ENCODE measurements at places on chromosomes 6 and 20.
A peak's percentile ranks its signal among the peaks of the same experiment; 100 is the strongest.

DNA sequence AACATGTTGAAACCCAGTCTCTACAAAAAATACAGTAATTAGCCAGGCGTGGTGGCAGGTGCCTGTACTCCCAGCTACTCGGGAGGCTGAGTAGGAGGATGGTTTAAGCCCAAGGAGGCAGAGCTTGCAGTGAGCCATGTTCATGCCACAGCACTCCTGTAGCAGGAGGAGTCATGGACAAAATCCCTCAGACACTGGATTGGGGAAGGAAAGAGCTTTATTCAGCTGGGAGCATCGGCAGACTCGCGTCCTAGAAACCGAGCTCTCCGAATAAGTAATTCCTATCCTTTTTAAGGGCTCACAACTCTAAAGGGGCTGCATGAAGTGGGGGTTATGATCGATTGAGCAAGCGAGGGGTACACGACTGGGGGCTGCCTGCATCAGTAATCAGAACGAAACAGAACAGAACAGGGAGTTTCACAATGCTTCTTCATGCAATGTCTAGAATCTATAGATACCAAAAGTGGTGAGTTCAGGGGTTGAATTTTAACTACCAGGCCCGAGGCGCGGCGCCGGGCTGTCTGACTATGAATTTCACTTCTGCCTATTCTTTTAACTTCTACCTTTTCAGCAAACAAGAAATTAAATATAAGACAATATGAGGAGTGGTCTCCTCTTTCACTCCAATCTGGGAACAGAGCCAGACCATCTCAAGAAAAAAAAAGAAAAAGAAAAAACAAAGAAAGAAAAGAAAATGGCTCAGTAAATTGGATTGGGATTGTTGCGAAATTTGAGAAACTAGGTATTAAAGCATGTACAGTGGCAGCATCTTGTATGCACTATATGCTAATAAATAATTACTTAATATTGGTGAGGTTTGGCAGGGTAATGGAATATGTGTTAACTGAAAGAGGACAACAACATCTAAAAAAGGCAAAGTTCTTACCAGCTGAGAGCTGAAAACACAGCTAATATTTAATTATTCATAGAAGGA lies 23.6 kb downstream of the HMGN4 start:
- DNase-seq, result no peak

GRCh38 chr6:111837007-111837406 lies 36.2 kb downstream of the FYN start:
- DNase-seq, result no peak

DNA sequence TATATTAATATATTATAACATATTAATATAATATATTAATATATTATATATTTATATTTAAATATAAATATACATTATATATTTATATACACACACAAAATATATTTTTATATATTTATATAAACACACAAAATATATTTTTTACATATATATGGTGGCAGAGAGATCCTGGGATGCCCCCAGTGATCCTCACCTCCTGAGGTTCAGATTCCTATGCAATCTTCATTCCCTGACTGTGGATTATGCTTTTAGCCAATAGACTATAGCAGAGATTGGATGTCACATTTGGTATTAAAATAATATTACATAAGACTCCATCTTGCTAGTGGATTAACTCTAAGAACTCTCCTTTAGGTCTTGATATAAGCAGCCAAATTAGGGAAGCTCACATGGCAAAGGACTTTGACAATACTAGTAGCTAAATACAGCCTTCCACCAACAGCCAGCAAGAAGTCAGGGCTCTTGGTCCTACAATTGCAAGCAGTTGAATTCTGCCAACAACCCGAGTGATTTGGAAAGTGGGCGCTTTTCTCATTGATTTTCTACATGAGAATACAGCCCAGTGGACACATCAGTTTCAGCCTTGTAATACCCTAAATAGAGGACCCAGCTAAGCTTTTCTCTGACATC lies 681.0 kb downstream of the C6orf118 start:
- no peak for DNase-seq

DNA sequence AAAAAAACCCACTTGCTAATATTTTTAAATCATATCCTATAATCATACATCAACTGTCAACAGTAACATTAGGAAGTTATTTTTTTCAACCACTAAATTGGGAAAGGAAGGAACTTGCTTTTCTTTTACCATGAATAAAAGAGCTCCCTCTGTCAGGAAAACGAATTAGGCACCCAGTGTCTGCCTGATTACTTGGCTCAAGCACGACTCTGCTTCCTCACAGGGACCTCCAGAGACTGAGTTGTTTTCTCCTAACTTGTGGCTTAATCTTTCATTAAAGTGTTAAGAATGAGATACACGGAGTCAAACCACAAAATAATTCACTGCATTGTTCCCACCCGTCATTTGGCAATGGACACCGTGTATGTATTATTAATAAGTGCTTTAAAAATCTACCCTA lies 1405.1 kb upstream of the EYS start:
- no peak for DNase-seq

GRCh38 chr6:127864701-127865100 lies 36.2 kb downstream of the THEMIS start:
- DNase-seq, result no peak

DNA sequence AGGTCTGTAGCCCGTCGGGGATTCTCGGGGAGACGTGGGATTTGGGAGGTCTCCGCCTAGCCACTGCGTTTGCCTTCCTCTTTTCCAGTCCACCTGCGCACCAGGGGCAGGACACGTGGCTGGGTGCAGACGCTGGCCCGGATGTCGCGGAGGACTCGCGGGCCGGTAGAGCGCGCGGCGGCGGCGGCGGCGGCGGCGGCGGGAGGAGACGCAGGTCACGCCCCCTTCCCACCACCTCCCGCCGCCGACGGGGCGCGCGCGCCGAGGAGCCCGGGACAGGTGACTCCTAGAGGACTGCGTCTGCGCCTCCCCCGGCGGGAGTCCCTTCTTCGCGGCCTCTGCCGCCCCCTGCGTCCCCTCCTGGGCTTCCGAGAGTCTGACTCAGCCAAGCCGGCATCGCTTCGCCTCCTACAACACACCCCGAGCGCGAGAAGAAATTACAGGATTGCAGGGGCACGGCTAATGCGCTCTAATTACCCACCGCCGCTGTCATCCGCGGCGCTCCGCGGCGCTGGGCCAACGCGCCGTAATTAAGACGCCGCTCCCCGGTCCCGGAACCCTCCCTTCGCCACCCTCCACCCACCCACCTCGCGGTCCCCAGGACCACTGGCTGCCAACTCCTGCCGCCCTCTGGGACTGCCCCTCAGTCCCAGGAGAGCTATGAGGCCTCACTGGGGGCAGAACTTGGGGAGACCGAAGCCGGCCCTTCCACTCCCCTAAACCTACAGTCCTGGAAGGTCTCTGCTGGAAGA lies 124.5 kb downstream of the MRPL14 start:
- peak; percentile 63 for DNase-seq

- DNase-seq, result no peak
Measured at GRCh38 chr6:7919871-7920270, 9.3 kb upstream of the TXNDC5 start.

DNA sequence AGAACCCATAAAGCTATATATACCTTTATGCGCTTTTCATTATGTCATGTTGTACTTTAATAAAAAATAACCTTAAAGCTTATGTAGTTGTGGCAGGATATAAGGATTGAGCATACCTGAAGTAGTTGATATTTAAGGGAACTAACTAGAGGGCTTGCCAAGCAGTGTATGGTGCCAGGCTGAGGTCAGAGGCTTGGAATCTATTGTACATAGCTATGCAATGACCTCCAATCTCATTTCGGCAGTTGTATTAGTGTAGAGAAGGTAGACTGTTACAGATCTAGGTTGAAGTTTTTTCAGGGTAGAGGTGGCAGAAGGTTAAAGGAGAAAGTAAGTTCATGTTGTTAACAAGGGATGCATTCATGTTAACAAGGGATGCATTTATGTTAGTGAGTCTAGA lies 397.7 kb upstream of the HS3ST5 start:
- no peak for DNase-seq

DNA sequence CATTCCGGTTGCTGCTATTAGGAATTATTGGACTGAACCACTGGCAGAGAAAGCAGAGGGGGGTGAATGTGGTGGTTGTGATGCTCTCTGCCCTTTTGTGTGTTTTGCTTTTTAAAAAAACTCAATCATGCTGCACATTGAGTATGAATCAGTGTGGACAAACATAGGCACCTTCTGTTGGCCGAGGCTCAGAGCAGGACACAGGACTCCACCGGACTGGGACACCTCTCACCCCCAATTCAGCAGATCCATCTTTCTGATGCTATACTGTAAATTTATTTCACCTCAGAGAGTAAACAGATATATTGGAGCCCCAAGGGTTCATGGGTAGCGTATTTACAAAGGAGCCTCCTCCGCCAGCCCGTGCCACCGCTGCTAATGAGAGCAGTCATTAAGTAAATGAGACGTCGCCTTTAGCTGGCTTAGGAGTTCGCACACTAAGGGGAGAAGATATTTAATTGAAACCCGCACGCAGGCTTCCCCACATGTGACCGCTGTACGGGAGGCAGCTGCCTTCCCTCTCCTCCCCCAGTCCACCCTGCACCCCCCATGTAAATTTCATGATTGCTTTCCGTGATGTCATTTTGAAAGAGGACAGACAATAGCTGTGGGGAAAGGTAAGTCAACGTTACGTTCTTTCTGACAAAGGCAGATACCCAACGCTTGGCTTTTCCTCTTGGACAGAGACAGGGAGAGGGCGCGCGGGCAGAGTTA lies at the start of gene MYT1:
Gene MYT1, plus strand, starts transcription at position 330 of the 714 bp plus-strand sequence. CDS start 34,410 bp downstream, outside the sequence.
- DNase-seq, result peak; percentile 69

DNA sequence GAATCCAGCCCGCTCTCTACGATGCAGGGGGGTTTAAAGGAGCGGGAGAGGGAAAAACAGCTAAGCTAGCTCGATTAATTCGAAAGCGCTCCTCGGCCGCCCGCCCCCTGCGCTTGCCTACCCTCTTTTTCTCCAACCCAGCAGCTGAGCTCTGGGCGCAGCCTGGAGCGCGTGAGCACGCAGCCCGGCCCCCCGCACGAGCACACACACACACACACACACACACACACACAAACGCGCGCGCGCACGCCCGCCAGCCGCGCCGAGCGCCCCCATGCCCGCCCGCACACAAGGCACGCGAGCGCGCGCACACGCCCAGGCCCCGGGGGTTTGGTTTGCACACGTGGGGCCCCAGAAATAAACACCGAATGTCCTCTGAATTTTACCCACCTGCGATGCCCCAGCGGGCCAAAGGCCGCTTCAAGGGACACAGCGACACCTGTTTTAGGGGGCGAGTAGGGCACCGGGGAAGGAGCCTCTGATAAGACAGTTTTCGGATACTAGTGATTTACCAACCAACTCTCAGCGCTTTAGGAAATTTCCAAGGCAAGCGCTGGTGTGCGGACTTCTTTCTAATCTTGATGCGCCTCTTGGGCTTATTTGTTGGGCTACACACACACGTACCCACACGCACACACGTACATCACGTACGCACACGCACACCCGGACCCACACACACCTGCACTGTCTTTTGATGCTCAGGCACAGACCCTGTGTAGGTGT lies 802 bp upstream of the NRN1 start:
- DNase-seq, result no peak

- DNase-seq, result no peak
Measured at GRCh38 chr20:15619341-15619740, 953.9 kb downstream of the KIF16B start.

DNA sequence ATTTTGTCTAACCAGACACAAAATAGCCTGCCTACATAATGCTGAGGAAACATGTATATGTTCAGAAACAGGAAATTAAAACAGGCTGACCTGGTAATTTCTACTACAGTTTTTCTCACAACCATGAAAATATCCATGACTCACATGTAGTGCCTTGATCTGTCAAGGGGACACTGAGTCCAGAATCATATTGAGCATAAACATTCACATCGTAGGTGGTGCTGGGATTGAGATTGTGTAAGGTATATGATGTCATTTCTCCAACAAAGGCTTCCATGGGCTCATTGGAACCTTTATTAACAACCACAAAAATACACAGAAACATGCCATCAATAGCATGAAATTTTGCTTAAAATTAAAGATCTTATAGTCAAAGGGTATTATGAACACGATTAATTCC lies 80.9 kb downstream of the COL12A1 start:
- no peak for DNase-seq

DNA sequence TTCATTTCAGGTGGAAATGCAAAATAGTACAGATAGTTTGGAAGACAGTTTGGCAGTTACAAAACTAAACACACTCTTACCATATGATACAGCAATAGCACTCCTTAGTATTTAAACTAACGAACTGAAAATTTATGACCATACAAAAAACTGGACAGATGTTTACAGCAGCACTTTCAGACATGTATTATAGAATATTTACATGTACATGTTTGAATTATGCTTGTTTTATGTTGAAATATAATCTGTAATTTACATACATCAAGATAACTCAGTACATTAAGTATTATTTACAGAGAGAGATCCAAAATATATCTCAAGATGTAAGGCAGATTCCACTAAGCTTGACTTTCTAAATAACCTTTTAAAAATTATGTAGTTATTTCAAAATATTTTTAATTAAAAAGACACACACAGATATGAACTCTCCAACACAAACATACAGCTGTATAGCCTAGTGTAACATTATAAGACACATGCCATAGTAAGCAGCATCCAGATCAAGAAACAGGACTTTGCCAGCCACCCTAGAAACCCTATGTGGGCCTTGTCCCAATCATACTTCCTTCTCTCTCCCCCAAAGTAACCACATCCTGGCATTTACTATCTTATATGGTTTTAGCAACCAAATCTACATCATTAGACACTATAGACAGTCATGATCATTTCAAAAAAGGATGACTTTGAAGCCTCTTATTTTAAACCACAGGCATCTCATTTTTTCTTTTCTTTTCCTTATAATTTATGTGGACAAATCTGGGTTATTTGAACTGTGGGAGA lies 82.2 kb downstream of the MAN1A1 start:
- DNase-seq, result no peak

DNA sequence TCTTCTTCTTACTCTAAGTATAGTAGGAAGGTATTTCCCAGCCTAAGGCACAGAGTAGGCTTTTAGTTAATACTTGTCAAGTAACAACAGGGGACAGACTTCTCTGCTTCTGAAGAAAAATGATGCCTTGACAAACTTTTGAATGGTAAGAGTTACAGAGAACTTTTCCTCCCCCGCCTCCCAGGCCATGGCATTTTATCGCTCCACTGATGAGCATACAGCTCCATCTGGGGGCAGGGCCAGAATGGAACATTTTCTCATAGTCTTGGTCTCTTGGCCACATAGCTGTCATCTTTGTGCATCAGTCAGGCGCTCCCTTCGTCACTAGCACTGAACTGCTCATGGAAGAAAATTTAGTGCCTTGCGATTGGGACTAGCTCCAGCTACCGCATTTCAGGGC lies 1066.8 kb upstream of the CITED2 start:
- DNase-seq, result no peak

- no peak for DNase-seq
Measured at GRCh38 chr6:89007209-89008000, 44.0 kb upstream of the RNGTT start.

- DNase-seq, result peak; percentile 98
Measured at GRCh38 chr20:309841-310644, 12.7 kb downstream of the ZCCHC3 start.

GRCh38 chr6:117425431-117426153 lies at the start of gene ROS1:
ROS1 (minus strand) TSS chr6:117425942; CDS start chr6:117425656, 286 bp downstream.
- DNase-seq, result no peak

All from NCI-H1092 (cell line).